Stimulated activated CD8-positive, alpha-beta memory T cell treated with anti-CD3 and anti-CD28 coated beads, Interleukin-2, amount 100 ng/mL, for 1 hour (primary cell): ENCODE measurements at places on chromosomes 7 and 10.

GRCh38 chr7:10662982-10663884 is 310.4 kb upstream of the PHF14 start:
- no peak for DNase-seq

GRCh38 chr7:116653204-116653603 is 18.8 kb upstream of the MET start:
- no peak for DNase-seq

- no peak for DNase-seq
Measured at GRCh38 chr7:28136420-28136819, 44.2 kb downstream of the JAZF1 start.

GRCh38 chr10:112653215-112653614 is 206.2 kb downstream of the VTI1A start:
- DNase-seq: no peak

DNA sequence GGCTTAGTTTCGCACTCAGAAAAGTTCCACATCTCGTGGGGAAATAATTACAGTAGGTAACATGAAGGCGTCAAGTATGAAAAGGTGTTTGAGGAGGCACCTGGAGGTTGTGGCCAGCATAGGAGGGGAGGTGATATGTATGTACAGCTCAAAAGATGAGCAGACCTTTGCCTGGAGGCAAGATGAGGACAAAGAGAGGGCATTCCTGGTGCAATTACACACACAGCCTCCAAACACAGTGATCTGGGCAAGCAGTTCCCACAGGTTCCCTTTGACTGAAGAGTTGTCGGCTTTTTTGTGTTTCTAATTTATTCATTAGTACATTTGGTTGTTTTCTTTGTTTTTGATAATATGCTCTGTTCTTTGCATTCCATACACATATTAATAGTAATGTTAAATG is 46.9 kb downstream of the CDK14 start:
- DNase-seq: no peak

DNA sequence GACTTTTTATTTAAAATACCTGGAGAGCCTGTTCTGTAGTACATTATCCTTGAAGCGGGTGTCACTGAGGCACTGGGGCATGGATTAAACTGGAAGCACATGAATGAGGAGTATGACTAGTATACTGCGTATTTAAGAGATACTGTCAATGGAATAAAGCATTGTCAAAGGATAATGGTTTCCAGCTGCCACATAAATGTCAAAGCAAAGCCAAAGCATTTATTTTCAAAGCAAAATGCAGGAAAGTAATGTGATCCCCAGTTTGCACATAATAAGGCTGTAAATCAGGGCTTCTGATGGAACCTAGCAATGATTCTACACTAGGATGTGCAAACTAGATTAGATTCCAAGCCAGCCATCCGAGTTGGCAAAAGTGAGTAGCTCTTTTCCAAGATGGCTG is 240.1 kb downstream of the POU6F2 start:
- DNase-seq: no peak

DNA sequence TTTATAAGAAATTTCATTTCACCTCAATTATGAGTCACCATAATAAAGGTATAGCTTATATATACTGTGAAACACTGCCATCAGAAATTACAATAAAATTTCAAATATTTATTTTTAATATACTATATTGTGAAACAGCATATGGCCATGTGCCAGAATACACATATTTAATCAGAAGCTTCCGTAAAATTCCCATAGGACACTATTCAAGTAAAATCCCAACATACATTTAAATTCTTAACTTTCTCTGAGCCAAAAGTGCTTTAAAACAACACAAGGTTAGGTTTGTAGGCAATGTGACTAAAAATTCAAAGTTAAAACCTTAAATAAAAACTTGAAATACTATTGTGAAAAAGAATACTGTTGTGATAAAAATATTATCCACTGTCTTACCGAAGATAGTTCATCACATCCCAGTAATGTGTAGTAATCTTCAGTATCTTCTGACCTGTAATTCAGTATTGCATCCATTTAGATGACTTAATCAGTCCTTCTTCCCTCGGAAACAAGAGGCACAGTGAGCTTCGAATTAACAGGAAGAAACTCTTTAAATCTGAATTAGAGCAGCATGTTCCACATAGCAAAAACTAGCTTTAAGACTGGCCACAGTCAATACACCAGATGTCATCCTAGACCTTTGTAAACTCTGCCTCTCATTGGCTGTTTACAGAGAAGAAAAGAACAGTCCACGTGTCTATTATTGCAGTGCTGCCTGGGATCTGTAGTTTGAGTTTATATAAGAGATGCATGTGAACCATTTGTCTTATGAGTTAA is at the start of gene DNAJC12:
Gene DNAJC12 (minus strand): TSS at position 648 of the 774 bp plus-strand sequence. CDS start 177 bp downstream, at position 471.
- no peak for DNase-seq

- no peak for DNase-seq
Measured at GRCh38 chr10:75718991-75719390, 287.6 kb downstream of the LRMDA start.

GRCh38 chr10:94412449-94412848 is 10.1 kb downstream of the TBC1D12 start:
- DNase-seq: no peak

DNA sequence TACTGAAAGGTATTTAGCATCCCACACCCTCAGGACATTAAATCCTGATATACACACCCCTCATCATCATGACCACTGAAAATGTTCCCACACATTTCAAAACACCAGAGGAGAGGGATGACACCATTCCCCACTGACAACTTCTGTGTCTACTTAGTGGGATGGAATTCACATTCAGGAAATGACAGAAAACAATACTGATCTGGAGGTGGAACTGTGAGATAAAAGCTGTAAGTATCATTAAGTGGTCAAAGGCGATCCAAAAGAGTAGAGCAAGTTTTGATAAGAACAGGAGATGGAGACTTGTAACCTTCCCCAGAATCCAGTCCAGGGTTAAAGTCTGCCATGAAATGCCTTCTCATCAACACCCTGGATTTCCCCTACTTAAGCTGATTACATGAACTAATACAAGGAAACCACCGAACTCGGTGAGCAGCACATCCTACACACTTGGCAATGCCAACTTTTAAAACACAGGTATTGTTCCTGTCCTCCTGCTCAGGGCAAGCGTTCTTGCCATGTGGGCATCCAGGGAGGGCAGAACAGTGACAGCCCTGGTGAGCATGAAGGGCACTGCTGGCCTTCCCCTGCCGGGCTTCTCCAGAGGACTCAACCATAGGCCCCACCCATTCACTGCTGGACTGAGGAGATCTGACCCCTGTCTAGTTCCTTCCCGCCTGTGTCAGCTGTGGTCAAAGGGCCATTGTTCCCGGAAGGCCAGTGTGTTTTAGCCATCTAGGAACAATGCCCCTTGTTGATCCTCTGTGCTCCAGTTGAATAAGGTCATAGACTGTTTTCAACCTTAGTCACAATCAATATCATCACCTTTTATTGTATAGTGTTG is 85.0 kb downstream of the SGMS1 start:
- DNase-seq: no peak

- DNase-seq: no peak
Measured at GRCh38 chr7:139362302-139362701, 2.6 kb downstream of the LUC7L2 start.

- no peak for DNase-seq
Measured at GRCh38 chr7:157961731-157962457, 625.1 kb downstream of the DNAJB6 start.

GRCh38 chr10:76769582-76769981 is 868.0 kb downstream of the KCNMA1 start:
- no peak for DNase-seq

DNA sequence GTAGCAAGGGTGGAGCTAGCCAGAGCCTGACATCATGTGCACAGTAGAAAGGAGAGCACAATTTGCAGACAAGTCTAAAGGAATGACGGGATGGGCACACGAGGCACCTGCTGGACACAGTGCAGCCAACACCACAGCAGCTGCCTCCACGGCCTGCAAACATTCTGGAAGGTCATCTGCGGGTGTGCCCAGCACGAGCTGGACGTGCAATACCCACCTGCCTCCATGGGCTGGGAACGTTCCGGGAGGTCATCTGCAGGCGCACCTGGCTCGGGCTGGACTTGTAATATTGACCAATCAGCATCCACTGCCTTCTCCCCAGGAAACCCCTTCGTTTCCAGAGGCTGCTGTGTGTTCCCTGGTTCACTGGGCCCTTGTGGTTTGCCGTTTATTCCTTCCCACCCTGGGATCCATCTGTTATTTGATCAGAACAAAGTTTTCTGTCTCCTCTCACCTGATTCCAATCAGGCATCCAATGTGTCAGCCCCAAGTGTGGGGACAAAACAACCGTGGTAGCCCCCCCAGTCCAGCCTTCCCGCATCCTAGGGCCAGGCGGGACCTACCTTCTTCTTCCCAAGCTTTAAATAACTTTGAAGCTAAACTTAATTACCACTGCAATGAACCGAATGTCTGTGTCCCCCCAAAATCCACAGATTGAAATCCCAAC is 243.4 kb upstream of the PPP2R2D start:
- no peak for DNase-seq

DNA sequence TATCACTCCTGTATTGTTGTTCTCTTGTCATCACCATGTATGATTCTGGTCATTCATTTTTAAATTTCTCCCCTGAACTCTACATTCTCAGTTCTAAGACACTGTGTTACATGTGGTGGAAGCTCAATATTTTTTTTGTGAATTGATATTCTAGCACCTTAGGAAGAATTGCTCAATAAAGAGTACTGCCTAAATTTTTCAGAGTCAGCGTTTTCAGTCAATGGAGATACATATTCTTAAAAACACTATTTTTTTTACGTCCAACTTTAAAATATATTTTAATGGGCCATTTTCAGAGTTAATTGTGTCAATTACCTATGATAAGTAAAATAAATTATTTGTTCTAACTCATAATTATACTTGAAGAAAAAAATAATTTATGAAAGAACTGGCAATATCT is 210.4 kb upstream of the PLXDC2 start:
- no peak for DNase-seq

DNA sequence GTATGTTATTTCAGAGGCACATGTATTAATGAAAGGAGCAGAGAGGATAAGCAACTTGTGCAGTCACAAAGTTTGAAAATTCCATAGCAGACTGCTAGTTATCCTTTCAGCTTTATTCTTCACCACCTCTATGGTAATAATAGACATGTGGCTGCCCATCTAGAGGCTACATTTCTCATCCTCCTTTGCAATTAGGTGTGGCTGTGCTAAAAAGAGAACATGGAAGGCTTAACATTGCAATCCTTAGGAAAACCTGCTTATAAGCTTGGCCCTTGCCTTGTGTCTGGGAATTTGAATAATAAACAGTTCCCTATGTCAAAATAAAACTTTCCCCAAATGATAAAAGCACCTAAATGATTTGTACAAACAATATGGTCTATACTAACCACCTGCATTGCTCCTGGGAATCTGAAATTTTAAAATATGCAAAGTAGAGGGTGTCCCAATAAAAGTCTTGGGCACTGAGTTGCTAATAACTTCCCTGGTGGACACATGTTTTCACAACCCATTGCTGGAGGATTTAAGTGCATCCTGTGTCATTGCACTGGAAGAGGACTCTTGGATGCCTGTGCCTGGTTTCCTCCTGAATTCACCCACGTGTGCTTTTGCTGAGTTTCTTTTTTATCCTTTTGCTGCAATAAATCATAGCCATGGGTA is 30.5 kb downstream of the IL6 start:
- DNase-seq: no peak

- DNase-seq: no peak
Measured at GRCh38 chr10:77034240-77034639, 603.4 kb downstream of the KCNMA1 start.

DNA sequence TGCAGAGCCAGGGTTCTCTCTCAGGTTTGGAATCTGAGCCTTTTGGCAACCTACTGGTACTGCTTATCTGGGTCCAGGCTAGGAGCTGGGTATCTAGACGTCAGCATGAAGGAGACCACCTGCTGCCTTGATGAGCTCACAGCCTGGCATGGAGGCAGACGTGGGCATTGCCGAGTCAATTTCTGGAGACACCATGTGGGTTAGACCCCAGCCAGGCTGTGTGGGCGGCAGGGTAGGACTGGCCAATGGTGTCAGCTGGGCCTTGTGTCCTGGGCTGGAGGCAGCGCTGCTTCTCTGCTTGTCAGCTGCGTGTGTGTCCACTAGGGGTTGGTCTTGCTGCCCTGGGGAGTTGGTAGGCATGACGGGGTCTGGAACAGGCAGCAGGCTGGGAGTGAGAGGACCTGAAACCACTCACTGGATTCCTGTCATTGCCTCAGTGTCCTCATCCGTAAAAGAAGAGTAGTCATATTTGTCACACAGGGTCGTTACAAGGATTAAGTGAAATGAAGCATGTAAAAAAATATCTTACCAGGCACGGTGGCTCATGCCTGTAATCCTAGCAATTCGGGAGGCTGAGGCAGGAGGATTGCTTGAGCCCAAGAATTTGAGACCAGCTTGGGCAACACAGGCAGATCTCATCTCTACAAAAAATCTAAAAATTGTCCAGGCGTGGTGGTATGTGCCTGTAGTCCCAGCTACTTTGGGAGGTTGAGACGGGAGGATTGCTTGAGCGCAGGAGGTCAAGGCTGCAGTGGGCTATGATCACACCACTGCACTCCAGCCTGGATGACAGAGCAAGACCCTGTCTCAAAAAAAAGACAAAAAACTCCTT is 31.7 kb upstream of the ANKRD2 start:
- DNase-seq: no peak

GRCh38 chr10:125370578-125370977 is 210.2 kb upstream of the CTBP2 start:
- DNase-seq: no peak

- DNase-seq: no peak
Measured at GRCh38 chr10:59324597-59324996, 37.8 kb downstream of the FAM13C start.

DNA sequence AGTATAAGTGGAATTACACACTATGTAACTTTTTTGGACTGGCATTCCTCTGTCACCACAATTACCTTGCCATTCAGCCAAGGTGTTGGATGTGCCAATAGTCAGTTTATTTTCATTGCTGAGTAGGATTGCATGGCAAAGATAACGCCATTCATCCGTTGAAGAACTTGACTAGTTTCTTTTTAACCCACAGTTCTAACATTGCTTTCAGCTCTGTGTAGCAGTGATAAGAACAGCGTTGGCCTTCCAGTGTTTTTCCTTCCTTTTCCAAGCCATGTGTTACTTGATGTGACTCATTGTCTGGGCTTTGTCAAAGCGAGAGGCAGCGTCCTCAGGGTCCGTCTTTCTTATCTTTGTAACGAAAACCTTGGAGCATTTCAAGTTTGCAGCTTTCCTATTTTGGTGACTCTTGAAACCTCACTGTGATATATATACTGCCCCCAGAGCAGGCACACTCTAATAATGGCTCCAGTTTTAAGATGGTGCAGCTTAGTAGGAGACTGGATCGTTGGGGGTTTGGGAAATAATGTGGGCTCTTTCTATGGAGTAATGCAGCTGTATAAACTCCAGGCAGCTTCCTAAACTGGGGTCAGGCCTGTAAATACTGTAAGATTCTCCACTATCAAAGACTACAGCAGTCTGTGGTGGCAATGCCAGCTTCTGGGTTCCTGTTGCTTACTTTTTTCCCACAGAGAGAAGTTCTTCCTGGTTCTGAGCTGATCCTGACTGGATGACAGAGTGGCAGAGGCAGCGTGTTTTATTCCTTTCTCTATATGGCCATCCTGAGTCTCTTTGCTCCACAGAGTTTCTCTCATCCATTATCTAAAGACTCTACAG is 41.7 kb downstream of the AKR1E2 start:
- DNase-seq: no peak

- no peak for DNase-seq
Measured at GRCh38 chr7:99089914-99090629, 53.8 kb downstream of the SMURF1 start.
